ENCODE measurements at places on chromosomes 11 and 22.

DNA sequence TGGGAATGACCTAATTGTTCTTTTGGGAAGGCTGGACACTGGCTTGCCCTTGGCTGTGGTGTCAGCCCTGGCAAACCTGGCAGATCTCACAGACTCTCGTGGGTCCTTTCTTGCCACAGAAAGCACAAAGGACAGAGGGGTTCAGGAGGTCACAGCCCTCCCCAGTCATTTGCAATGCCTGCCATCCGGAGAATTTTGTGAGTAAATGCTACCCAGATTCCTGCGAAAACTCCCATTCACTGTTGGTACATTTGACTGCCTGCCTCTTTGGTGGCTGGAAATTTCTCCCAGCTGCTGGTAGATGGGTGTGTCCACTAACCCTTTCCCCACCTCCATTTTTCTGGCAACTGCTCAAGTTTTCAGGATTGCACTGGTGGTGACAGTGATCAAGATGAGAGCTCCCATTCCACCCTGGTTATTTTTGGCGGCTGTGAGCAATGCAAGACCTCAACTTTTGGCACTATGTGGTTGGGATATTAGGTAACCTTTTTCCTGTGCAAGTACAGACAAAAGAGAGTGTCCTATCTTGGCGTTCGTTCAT lies 155.7 kb downstream of the NAV2 start:
- DNase-seq, result no peak

GRCh38 chr11:58567889-58568512 lies 7.7 kb downstream of the LPXN start:
- peak; percentile 77 for DNase-seq

DNA sequence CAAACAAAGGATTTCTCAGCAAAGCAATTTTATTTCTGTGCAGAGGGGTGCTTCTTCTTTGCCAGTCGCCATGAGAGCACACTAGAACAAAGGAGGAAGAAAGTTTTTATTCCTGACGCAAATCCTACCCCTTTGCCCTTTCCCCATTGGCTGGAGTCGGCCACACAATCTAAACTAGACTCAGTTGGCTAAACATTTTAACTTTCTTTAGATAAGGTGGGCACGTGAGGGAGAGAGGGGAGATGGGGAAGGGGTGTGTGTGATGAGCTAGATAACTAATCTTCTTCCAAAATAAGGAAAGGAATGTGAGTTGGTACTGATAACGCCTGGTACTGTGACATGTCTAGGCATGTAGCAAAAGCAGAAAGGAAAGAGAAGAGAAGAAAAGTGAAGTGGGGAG lies 626 bp downstream of the TRIM22 start:
- no peak for DNase-seq

DNA sequence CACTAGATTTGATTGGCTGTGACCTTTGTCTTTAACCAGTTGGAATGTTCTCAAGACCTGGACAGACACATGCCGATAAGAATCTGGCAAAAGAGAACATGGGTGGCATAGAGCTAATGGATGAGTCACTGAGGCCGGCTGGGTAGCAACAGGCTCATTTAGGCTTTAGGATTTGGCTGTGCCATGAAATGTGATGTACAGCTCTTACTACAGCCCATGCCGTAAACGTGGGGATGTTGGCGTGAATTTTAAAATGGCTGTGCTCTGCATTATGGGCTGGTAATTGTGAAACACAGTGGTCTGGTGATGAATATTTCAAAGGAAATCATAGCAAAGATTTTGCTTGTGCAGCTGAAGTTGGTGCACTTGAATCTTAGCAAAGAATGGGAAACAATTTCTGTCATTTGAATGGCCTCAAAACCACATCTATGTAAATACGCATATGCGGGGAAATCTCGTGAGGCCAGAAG lies 332.4 kb downstream of the TBC1D22A start:
- DNase-seq, result no peak

DNA sequence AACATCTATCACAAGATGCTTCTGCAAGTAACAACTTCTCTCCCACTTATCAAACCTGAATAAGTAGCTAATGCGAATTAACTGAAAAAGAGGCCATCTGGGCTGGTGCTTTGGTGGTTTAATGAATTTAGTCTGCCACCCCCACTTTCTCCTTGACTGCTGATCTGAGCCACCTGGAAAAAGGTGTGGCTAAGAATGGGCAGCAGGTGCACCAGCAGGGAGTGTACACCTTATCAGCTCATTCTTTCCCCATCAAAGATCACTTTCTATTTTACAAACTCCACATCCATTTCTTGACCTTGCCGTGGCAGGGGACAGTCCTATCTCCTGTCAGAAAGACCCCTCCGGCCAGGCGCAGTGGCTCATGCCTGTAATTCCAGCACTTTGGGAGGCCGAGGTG lies 6.5 kb downstream of the RFPL3 start:
- no peak for DNase-seq

GRCh38 chr11:80980227-80980626 lies 1539.4 kb upstream of the TENM4 start:
- no peak for DNase-seq

DNA sequence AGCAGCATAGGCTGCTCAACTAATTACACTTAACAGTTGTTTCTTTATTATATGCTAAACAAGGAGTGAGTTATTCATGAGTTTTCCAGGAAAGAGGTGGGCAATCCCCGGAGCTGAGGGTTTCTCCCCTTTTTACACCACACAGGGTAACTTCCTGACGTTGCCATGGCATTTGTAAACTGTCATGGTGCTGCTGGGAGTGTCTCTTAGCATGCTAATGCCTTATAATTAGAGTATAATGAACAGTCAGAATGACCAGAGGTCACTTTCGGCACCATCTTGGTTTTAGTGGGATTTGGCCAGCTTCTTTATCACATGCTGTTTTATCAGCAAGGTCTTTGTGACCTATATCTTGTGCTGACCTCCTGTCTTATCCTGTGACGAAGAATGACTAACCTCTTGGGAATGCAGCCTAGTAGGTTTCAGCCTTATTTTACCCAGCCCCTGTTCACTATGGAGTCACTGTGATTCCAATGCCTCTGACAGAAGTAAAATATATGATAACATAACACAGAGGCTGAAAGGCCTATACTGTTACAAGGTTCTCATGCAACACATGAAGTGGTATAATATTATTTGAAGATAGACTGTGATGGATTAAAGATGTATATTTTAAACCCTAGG lies 41.3 kb upstream of the RDX start:
- DNase-seq, result no peak

DNA sequence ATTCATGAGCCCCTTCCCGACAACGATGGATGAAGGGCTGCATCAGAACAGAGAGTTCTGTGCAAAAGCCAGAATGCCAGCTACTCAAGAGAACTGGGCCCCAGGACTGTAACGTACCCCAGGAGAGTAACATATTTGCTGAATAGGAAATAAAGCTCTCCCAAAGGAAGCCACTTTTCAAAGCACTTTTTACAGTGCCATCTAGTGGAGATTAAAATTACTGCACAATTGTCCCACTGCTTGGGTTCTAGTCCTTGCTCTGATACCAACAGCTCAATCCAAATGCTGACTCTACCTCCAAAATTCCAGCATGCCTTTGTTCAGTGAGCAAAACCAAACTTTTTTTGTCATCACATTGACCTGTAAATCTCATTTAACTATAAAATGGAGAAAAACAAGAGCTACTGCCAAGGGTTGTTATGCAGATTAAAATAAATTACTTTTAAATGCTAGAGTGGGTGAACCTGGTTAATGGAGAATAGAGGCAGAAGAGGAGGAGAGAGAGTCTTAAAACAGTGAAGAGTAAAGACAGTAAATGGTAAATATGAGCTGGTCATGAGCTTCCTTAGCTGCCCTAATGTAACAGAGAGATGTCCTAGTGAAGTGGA lies 87.6 kb upstream of the FSHB start:
- peak; percentile 28 for DNase-seq

DNA sequence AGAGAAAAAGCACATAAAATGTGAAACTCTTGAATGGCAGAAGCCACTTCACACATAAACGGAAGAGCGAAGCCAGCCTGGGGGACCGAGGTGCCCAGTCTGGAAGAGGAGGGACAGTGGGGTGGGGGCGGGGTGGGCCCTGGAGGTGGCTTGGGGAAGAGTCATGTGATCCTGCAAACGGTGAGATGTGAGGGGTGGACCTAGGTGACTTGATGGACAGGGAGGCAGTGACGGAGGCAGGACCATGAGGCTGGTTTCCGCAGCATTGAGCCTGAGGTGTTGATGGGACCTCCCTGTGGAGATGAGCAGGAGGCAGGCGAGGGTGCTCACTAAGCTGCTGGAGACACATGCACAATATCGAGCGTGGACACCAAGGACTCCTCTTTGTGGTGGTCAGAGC lies 16.8 kb downstream of the ZDHHC24 start:
- DNase-seq, result no peak

DNA sequence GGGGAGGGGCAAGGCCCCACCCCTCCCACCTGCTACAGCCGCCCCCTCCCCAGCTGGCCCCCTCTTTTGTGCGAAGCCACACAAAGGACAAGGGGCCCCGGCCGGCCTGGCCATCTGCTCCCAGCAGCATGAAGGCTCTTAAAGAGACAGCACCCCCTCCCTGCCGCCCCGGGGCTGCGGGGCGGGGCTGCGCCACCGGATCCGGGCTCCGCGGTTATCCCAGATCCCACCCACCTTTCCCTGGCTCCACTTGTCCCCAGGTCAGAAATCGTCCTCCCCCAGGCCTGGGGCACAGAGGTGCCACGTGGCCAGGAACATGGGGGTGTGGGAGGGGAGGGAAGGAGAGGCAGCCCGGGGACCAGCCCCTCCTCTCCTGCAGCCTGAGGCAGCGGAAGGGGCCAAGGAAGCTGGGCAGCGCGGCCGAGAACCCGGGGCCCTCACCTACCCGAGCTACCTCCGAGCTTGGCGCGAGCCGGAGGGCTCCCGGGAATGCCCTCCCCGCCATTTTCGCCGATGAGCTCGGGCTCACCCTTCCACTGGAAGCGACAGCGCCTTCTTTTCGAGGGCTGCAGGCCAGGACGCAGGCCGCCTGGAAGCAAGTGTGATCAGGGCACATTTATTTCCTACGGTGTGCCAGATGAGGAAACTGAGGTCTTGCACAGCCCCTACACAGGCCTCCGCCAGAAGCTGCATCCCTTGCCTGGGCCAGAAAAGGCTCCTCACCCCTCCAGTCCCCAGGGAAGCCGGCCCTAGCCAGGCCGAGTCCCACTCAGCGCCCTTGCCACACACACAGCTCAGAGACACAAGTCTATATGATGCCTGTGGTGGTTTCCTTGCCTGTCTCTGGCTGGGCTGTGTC lies 2.5 kb upstream of the RCOR2 start:
- DNase-seq, result peak; percentile 61

GRCh38 chr22:24033731-24034130 lies 22.6 kb downstream of the CABIN1 start:
- DNase-seq, result no peak

- DNase-seq, result no peak
Observed at GRCh38 chr11:50070389-50070788, 37.7 kb downstream of the OR4C45 start.

GRCh38 chr22:36315325-36315724 lies 62.4 kb downstream of the APOL1 start:
- DNase-seq, result no peak

DNA sequence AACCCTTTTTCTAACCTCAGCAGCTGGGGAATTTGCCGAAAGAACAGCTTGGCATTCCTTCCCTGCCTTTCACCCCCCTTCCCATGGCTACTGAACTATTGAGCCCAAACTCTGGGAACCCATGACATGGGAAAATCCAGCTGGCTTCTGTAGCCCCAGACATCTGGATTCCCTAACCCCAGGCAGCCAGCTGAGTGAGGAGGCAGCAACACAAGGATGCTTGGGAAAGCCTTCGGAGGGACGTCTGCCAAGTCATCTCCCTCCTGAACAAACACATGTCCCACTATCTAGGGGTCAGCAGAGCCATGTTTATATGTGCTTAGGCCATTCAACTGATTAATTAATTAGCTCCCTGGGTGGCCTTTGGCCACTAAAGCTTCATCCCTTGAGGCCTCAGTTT lies 21.6 kb downstream of the LRRC55 start:
- no peak for DNase-seq

GRCh38 chr11:131908316-131908715 lies 537.9 kb downstream of the NTM start:
- no peak for DNase-seq

GRCh38 chr22:19169947-19170318 lies 8.6 kb downstream of the SLC25A1 start:
- no peak for DNase-seq

DNA sequence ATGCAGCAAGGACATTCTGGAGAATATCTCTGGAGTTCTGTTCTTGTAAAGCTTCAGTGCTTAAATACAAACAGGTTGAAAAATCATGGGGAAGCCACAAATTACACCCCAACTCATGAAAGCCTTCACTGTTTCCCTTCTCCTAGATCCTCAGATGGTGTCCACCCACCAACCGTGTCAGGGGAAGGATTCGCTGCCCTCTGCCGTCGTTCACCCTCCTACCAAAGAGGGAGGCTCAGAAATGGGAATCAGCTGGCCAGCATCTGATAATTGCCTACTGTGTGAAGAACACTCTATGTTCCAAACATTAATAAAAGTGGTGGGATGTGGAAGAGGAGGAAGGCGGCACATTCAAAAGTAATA lies 7.4 kb upstream of the HEPACAM start:
- DNase-seq, result no peak

- no peak for DNase-seq
Observed at GRCh38 chr11:126338346-126339055, 17.0 kb upstream of the ST3GAL4 start.

- DNase-seq, result no peak
Observed at GRCh38 chr22:33893512-33893911, 26.8 kb downstream of the LARGE1 start.

DNA sequence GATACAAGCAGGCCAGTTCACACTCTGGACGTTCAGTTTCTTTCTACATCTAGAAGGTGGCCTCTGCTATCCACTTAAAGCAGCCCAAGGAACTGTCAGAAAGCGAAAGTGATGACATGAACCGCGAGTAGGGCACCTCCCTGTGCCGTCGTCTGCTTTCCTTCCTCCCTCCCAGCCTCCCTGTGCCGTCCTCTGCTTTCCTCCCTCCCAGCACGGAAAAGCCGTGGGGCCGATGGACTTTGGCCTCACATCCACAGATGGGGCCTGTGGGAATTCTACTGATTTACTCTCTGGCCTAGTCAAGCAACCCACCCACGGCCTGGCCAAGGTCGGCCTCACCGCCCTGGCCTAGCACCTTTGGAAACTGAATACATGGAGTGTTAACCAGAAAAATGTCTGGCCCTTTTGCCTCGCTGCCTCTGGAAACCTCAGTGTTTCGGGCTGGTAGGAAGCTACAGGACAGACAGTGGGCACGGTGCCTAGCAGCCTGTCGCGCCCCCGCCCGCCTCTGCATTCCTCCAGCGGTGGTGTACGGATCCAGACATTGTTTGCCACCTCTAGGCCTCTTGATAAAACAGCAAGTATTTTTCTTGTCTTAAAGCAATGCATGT lies 14.2 kb downstream of the PEX26 start:
- no peak for DNase-seq

DNA sequence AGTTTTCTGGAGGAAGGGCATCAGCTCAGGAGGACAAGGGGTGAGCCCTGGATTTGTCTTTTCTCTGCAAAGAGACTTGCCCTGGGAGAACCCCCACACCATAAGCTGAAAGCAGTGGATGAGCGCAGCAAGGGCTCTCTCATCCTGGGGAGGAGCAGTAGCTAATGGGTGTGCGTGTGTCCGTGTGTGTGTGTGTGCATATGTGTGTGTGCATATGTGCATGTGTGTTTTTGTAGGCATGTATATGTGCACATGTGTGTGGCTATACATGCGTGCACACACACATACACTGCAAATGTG lies 45.3 kb downstream of the SMIM38 start:
- DNase-seq, result no peak

GRCh38 chr22:37511395-37512104 lies 7.7 kb downstream of the CARD10 start:
- no peak for DNase-seq

Measured in K562 (cell line).